ENCODE measurements at places on chromosomes 3 and 15.
A peak's percentile ranks its signal among the peaks of the same experiment; 100 is the strongest.

GRCh38 chr3:9422712-9423424 lies 25.5 kb downstream of the SETD5 start:
- DNase-seq, result no peak

DNA sequence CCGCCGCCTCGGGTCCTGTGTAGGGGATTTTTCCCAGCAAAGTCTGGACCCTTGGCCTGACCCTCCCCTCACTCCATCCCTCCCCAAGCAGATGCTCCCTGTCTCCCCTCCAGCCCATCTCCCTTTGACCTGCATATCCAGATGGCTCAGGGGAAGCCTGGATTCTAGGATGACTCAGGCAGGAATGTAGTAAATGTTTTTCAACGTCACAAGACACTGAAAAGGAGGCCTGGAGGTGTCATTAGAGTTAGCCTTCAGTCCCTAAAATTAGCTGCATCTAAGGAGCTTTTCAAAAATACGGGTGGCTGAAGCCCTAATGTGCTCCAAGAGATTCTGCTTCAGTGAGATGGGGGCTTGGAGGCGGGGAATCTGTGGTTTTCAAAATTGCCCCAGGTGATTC lies 7.2 kb downstream of the ACAN start:
- DNase-seq, result no peak

GRCh38 chr3:43378066-43378935 lies 92.0 kb downstream of the SNRK start:
- peak; percentile 67 for DNase-seq

DNA sequence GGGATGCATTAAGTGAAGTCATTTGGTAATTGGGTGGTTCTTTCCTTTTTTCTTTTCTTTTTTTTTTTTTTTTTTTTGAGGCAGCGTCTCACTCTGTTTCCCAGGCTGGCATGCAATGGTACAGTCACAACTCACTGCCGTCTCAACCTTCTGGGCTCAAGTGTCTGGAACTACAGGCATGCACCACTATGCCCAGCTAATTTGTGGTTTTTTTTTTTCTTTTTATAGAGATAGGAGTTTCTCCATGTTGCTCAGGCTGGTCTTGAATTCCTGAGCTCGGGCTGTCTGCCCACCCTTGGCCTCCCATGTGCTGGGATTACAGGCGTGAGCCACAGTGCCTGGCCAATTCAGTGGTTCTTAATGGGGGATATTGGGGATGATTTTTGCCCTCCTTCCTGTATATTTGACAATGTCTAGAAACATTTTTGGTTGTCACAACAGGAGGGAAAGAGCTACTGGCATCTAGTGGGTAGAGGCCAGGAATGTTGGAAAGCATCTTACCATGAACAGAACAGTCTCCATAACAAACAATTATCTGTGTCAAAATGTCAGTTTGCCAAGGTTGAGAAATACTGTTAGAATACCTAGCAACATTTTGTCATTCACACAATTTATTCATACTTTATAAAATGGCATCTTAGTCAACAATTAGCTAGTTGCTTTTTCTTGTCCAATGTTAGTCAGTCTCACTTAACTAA lies 79.4 kb upstream of the CNTN3 start:
- no peak for DNase-seq

DNA sequence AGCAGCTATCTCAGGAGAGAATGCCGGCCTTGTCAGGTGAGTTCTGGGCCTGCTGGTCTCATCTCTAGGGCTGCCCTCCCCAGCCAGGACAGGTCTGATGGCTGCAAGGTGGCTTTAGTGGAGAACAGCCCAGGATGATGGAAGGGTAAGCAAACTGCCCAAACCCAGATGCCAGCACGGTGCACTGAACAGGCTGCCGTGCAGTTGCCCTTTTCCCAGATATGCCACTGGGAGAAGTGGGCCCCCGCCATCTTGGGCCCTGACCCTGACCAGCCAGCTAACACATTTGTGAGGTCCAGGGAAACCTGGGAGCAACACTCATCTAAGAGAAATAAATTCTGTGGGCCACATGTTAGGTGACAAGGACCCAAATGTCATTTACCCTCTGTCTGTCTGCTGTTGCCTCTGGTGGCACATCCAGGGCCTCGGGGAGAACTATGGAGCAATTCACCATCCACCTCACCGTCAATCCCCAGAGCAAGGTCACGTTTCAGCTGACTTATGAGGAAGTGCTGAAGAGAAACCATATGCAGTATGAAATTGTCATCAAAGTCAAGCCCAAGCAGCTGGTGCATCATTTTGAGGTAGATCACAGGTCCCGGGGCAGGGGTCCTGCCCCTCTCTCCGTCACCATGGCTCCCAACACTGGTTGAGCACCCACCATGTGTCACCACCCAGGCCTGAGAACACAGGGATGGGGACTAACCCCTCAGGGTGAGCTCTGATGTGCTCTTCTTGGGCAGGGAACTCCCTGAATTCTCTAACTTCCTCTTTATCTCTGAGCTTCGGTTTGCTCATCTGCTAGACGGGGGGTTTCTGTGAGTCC lies 1.8 kb downstream of the ITIH1 start:
- no peak for DNase-seq

DNA sequence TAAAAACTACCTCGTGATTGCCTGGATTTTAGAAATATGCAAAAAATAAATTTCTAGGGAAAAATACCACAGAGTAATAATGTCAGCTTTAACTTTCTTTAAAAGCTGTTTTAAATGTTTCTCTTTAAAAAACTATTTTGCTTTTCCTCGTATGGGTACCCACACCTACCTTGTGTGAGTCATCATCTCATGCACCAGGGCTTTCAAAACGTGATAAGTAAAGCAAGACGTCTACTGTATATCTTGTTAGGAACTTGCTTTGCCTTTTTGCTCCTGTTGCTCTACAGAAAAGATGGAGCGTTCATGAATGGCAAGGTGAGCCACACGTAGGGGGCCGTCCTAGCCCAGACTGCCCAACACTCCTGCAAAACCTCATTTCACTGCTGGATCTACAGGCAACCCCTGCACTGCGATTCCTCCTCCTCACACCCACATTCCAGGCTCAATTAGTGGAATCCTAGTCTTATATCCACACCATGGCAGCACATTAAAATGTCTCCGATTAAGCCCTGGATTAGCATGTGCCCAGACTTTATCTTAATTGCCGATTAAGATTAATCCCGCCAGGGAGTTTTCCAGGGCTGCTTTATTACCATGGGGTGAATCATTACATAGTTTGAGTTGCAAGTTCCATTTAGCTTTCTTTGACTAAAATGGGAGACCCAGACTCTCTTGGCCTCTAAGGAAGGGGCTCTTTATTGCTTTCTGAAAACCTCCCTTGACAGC lies 293.6 kb upstream of the ICE2 start:
- no peak for DNase-seq

DNA sequence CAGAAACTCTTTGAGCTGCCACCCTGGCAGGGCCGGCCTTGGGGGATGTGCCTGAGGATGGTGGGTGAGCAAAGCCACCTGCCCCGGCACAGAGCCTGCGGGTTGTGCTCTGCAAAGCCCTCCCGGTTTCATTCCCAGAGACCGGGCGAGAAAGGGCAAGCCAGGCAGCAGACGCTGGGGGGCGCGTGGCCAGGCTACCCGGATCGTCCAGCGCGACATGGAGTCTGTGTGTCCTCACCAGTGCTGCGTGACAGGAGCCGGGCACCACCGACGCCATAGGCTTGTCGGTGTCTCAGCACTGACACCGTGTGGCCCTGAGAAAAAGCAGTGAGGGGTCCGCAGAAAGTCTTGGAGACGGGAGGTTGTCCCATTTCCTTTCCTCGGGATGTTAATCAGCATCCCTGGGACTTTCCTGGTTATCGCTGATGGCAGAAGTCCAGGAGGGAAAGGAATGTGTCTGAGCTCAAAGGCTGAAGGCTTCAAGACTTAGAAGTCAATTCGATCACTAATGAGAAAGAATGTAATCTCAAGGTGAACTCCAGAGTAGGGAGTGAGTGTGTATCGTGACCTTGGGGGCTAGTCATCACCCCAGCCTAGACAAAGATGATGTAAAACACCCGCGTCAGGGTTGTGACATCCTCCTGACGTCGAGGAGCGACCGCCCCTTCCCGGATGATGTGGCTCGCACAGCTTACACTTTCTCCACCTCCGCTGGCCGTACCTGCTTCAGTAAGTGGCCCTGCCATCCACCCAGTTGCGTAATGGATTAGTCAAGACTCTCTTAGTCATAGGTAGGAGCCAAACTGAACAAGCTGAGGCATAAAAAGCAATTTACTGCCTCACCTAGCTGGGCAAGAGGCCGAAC lies 36.3 kb upstream of the PLA2G4E start:
- peak; percentile 70 for DNase-seq

DNA sequence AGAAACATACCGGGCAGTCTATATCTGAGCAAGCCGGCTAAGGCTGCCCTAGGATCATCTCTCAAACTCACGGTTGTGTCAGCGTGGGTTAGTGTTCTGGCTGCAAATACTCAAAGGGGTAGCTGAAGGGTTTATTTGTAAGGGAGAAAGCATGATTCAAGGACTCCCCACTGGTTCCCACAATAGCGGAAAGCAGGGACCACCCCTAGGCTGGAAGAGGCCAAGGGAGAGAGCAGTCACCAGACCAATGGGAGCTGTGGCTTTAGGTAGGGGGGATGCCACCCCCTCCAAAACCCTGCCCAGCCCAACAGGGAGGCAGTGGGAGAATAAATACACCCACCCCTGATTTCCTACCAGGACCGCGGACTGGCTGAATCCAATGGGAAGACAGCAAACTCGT lies 7.3 kb upstream of the LMCD1 start:
- DNase-seq, result no peak

- no peak for DNase-seq
These were observed 206.0 kb upstream of the WNT5A start for GRCh38 chr3:55692957-55693558.

GRCh38 chr3:106215047-106215446 lies 346.2 kb upstream of the CBLB start:
- DNase-seq, result peak; percentile 36

DNA sequence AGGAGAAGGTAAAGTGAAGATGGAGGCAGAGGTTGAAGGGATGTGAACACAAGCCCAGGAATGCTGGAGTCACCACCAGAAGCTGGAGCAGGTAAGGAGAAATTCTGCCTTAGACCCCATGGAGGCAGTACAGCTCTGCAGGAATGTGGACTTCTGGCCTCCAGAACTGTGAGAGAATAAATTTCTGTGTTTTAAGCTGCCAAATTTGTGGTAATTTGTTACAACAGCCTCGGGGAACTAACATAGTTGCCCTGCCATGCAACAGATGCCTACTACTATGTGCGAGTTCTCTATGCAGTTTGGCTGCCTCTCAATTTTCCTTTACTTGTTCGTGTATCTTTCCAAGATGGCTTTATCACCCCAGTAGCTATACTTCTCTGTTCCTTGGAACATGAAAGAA lies 394.1 kb downstream of the TUSC7 start:
- DNase-seq, result no peak
